Fibroblast of skin of right biceps (primary cell): ENCODE measurements at places on chromosomes 4 and X.

DNA sequence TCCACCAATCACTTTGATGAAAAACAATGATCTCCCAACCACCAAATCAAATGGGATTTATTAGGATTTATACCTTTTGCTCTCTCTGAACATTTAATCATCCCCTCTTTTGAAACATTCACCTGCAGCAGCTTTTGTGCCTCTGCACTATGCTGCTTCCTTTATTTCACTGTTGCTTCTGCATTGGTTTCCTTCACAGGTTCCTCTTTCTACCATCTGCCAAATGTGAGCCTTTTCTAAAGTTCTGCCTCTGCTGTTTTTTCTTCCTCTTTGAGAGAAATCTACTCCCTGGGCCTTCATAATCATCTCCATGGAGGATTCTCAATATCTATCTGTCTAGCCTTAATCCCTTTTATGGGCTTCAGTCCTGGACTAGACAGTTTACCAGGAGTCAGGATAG, 24.7 kb downstream of the CUL4B start:
- DNase-seq = no peak

DNA sequence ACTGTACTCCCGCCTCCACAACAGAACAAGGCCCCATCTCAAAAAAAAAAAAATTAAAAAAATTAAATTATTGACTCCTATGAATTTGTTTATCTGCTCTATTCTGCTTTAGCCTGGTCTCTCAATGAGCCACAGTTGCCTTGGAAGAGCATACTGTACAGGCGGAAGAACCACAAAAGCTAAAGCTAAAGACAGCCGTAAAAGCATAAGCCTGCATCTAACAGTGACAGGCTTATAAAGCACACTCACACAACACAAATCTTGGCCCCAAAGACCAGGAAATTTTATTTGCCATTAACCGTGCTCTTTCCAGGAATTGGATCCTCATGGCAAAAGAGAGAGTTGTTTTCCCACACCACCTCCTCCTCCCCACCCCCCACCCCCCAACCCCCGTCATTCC, 53.5 kb upstream of the KLF3 start:
- DNase-seq = no peak

DNA sequence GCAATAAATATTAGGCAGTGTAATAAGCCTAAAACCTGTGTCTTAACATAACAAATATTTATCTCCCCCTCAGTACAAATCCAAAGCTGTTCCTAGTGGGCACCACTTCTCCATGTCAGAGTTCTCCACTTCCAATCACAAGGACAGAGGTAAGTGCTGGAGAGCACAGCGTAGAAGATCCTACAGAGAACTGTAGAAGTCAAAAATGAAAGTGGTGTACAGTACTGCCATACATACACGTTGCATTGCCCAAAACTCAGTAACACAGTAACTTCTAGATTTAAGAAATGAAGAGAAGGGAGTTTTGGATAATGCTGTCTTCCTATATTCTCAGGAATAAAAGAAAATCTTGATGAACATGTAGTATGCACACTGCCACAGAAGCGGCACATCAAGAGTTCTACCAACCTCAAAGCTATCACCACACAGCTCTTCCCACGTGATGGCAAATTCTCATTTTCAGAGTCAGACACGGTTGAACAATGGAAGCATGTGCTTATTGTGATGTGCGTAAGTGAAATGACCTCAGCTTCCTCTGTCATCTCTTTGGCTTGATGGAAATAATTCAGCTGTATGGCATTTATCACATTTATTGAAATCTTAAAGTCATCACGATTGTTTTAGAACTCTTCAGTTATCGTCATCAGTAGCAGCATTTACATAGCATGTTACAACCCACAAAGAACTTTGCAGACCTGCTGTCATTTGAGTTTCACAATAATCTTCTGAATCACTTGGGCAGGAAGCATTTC, 27.1 kb upstream of the SPANXN4 start:
- peak; percentile 53 for DNase-seq

GRCh38 chrX:124497386-124497785, 151.0 kb downstream of the SH2D1A start:
- peak; percentile 19 for DNase-seq

DNA sequence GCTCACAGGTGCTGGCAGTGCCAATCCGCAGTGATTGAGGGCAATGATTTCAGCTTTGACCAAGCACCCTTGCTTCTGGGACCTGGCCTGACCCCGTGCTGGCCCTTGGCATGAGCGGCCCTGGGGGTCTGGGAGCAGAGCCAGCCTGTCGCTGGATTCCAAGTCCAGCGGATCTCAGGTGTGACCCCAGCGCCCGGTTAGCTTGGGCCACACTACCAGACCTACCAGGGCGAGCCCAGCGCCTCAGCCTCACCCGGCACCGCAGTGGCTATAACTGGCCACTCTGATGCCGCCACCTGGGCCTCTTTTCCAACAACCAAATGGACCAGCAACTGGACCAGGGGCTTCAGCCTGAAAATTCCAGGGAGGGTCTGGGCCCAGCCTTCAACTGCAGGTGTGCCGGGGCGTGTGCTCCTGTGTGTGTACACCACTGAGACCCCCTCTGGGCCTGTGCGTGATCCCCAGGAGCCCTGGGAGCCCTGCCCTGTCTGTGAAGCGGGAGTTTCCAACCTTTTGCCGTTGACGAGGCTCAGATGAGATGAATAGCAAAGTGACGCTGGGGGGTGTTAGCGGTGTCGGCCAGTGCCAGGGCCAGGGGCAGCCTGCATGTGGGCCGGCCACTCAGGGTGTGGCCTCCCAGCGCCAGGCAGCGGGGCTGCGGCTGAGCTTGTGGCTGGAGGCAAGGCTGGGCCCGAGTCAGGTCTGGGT, 658 bp downstream of the SH3TC1 start:
- no peak for DNase-seq

GRCh38 chr4:142901166-142901662, 55.1 kb upstream of the INPP4B start:
- peak; percentile 60 for DNase-seq

DNA sequence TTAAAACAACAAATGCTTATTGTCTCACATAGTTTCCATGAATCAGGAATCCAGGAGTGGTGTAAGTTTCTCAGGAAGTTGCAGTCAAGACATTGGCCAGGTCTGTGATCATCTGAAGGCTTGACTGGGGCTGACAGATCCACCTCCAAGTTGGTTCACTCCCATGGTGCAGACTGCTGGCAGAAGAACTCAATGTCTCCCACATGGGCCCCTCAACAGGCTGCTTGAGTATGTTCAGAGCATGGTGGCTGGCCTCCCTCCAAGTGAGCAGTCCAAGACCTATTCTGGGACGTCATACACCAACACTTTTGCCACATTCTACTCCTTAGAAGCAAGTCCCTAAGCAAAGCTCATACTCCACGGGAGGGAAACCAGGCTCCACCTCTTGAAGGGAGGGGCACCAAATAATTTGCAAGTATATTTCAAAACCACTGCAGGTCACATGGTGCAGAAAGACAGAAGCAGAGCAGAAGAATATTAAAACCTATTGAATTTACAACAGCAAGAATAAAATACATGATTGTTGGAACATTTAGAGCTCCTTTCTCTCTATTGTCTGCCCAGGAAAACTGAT, 35.3 kb downstream of the LGI2 start:
- no peak for DNase-seq

GRCh38 chrX:85590638-85591037, 211.2 kb upstream of the POF1B start:
- DNase-seq = no peak

DNA sequence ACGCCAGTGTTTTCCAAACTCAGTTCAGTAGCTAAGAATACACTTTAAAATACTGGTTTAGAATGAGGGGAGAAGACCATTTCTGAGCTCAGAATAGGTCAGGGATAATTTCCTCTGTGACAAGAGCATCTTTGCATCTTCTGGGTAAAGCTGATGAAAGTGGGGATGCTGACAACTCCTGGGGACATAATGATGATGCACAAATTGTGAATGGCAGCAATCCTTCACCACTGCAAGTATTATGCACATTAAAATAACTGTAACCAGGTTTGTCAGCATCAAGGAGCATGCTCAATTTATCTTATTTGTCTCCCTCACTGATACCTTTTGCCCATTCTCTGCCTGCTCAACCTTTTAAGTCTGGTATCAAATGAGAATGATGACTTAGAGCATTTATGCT, 248.2 kb downstream of the EPHA5 start:
- DNase-seq = no peak

- DNase-seq = peak; percentile 42
Measured at GRCh38 chr4:125741825-125742452, 427.2 kb downstream of the FAT4 start.

- DNase-seq = peak; percentile 96
Measured at GRCh38 chr4:133865612-133866327, 335.8 kb downstream of the PABPC4L start.

DNA sequence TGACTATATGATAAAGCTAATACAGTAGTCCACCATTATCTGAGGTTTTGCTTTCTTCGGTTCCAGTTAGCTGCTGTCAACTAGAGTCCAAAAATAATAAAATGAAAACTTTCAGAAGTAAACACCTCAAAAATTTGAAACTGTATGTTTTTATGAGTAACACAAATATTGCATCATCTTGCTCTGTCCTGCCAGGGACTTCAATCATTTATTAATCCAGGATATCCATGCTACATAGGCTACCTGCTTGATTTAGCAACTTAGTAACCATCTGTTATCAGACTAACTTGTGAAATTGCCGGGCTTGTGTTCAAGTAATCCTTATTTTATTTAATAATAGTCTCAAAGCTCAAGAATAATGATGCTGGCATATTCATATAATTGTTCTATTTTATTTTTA, 1537.8 kb upstream of the PABPC4L start:
- no peak for DNase-seq

DNA sequence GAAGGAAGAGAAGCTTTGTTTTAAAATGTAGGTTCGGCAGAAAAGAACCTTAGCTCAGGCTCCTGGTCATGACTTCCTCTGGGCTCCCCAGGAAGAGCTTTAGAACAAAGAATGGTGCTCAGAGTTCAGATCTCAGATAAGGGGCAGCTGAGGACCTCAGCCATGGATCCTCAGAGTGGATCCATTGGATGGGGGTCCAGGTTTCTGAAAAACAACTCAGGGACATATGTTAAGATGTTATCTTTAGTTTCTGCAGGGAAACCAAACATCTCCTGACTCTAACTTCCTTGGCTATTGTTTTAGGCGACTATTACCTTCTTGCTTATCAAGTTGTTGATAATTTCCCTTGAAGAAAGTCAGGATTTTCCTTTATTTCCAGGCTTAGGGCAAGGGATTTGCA, 5.4 kb downstream of the EVC start:
- no peak for DNase-seq

DNA sequence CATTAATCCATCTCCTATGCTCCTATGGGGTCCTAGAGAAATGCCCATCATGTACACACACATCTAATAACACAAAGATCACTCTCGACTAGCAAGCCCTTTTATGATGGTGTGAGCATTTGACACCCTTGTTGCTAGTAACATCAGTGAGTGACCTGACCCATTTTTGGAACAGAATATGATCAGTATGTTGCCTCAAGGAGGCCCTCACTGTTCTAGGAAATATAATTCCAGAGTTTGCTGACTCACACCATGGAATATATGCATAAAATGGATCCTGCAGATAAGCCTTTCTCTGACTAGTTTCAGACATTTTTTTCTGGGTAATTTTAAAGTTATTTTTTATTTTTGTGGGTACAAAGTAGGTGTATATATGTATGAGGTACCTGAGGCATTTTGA, 121.8 kb downstream of the AR start:
- DNase-seq = no peak

DNA sequence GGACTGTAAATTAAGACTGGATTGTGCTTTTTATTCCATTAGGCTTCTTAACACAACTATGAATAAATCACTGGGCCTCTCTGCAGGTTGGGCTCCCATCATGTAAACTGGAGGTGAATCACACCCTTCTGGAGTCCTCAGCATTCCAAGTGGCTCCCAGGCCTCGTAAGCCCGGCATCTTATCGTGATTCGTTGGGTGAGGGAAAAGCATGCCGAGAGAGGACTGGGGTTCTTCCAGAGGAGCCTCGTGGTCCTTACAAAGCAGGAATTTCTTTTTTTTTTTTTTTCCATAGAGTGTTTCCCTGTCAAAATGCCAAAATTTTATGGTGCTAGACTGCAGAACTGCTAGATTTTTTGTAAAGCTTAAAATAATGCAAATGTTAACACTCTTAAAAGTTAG, 20.0 kb downstream of the CLDN22 start:
- peak; percentile 63 for DNase-seq

DNA sequence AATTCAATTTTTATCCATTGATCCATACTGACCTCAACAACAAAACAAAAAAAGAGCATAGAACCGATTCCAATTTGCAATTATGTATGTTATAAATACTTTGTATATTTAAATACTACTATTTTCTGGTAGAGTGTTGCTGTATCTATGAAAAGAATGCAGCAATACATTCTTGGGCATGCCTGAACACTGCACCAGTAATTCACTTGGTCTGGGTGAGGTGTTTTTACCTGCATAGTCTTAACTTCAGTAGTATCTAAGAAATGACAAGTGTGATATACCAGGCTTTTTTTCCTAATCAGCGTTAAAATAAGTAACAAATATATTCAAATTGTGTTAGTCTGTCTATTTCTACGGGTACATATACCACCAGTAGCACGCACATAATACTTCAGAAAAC, 120.2 kb downstream of the KLHL13 start:
- DNase-seq = no peak

DNA sequence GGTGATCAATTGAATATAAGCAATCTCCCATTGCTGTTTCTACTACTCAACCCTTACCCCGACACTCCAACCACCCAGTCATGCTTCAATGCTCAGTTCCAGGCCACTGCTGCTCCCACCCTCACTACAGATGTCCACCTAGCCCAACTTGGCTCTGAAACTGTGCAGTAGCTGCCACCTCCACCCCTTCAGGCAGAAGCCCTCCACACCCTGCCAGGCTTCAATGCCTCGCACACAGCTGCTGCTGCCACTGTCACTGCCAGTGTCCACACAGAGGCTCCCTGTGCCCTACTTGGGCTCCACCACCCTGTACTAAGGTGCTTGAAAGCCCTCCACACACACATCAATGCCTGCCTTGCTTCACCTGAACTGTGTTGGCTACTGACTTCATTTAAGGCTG, 34.6 kb downstream of the LAMTOR3 start:
- DNase-seq = no peak

GRCh38 chrX:1140236-1140681, 72.2 kb downstream of the CRLF2 start:
- DNase-seq = no peak

DNA sequence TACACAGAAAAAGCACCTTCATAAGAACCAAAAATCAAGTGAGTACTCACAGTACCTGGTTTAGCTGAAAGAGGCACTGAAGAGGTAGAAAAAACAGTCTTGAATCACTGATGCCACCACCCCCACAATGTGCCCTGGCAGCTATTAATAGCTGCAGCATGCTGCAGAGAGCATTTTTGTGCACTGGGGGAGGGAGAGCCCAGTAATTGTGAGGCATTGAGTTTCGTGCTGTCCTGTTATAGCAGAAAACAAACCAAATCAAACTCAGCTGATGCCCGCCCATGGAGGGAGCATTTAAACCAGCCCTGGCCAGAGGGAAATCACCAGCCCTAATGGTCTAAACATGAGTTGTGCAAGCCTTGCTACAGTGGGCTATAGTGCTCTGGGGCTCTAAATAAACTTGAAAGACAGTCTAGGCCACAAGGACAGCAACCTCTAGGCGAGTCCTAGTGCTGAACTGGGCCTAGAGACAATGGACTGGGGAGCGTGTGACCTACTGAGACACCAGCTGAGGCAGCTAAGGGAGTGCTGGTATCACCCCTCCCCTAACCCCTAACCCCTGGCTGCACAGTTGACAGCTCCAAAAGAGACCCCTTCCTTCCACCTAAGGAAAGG, 106.3 kb upstream of the TMLHE start:
- DNase-seq = no peak

- no peak for DNase-seq
Measured at GRCh38 chr4:175953960-175954521, 111.6 kb upstream of the WDR17 start.
